SW 1271 (cell line): ENCODE measurements at places on chromosomes 4 and X.

DNA sequence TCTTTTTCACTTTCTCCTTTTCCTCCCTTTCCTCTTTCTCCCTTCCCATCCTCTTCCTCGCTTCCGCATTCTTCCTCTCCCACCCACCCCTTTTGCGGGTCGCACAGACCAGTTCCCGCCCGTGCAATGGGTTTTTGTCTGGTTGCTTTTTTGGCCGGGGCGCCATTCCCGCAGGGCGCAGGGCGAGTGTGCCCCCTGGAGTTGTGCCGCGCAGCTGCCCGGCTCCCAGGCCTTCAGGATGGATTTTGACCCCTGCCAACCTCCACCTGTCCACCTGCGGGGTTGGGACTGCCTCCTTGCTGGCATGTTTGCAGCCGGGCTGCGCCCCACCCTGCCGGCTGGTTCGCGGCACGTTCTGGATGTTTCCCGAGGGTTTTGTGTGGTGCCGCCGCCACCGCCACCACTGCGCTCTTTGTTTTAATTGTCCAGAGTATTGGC is 578 bp upstream of the SEL1L3 start:
- no peak for DNase-seq

GRCh38 chrX:109187473-109188168 is 294.3 kb downstream of the GUCY2F start:
- no peak for DNase-seq

DNA sequence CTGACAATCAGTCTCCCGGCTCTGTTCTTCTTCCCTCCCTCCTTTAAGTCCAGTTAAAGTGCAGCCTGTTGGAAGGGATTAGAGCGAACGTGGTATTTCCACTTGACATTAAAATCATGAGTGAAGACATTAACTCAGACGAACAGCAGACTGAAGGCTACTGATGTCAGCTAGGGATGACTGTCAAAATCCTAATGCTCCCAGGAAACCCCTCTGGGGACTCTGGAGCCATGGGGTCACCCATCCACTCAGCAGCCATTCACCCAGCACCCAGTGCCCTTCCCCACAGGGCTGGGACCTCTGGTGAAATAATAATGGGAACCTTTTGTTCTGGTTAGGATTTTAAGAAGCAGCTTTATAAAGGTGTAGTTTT is 113.9 kb downstream of the DRD5 start:
- DNase-seq: no peak

GRCh38 chr4:173450281-173450680 is 51.4 kb upstream of the SCRG1 start:
- DNase-seq: no peak

GRCh38 chrX:20143561-20143960 is 1.9 kb upstream of the EIF1AX start:
- no peak for DNase-seq

DNA sequence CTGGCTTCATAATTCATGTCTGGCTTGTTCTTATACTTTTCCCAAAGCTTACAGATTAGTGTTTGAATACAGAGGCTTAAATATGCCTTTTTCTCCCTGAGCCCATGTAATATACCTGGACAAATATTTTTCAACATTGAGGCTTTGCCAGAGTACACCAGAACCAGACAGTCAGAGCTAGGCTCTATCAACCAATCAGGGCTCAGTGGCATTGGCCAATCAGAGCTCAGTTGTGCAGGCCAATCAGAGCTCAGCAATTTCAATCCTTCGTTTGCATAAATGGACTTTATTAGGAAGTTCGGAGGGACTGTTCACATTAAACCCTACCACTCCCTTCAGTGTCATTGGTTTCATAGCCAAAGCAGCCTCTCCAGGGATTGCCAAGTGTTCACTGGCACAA is 51.2 kb upstream of the TMSB15B start:
- no peak for DNase-seq

- peak; percentile 3 for DNase-seq
These were observed 76.9 kb upstream of the SCOC start for GRCh38 chr4:140296335-140297220.

GRCh38 chr4:163385466-163385865 is 41.8 kb downstream of the NPY5R start:
- no peak for DNase-seq

DNA sequence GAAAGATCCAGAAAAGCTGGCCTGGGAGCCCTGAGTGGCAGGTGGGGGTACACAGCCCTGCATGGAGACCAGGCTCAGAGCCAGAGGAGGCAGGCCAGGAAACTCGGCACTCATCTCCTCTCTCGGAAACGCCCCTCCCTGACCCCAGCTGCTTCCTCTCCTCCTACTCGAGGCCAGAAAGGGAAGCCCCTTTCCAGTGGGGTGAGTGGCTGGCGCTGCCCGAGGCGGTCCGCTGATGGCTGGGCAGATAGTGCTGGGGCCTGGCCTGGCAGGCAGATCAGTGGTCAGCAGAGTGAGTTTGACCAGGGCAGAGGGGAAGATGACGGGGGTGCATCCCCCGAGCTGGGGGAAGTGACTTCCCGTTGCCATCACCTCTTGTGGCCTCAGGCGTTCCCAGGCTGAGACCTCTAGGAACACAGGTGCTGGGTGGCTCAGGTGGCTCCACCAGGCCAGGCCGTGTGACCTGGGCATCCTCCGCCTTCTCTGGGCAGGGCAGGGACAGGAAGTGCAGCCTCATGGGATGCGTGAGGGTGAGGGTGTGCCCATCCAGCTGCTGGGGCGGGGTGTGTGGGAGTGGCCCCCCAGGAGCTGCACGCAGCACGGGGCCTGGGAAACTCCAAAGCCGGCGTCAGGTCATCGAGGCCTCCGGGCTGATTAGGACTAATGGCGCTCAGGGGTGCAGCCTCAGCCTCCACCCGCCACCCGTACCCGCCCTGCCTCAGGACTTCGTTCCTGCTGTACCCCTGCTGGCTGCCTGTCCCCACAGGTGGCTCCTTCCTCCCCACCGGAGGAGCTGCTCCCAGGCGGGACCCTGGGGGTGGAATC is 5.7 kb downstream of the SH3BP2 start:
- DNase-seq: no peak
